Large intestine (tissue), 12 donors: ENCODE measurements at places on chromosomes 7 and 10.

GRCh38 chr7:121945480-121946236 is 72.7 kb downstream of the PTPRZ1 start:
- no peak overlapping the region for H3K27ac ChIP-seq
- H3K36me3 ChIP-seq = no peaks in the 10 kb centered on the region
- no peaks in the 10 kb centered on the region for H3K4me1 ChIP-seq
- no peak for DNase-seq
- no peaks in the 10 kb centered on the region for H3K27me3 ChIP-seq

- H3K27me3 ChIP-seq = no peaks in the 10 kb centered on the region
- no peaks in the 10 kb centered on the region for H3K36me3 ChIP-seq
- H3K4me3 ChIP-seq = no peak overlapping the region
- no peak overlapping the region for H3K27ac ChIP-seq
- no peak for DNase-seq
Observed at GRCh38 chr7:122212754-122213153, 68.7 kb upstream of the AASS start.

DNA sequence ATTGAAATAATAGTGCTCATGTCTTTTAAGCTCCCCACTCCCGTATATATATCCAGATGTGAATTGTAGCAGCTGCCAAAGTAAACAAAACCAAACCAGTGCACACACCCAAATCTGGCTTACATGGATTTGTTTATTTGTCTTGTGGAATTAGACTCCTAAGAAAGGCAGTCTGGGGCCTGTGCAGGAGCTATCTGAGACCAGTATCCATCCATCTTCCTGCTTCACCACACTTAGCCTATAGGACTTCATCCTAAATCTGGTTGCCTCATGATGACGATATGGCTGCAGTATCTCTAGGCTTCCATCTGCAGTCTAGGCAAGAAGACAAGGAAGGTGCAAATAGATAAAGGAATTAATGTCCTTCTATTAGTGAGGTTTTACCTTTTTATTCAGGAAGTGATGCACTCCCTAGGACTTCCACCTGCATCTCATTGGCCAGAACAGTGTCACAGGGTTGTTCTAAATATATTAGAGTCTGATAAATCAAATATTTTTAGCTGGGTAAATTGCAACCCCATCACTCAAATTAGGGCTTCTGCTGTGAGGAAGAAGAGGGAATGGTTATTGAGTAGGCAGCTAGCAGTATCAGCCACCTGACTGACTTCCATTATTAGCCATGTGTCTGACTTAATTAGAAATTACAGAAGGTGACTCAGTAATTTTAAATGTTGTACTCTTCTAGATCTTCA is 6.0 kb downstream of the WIPF3 start:
- H3K4me3 ChIP-seq = no peak overlapping the region
- no peaks in the 10 kb centered on the region for H3K36me3 ChIP-seq
- no peak for DNase-seq
- no peak overlapping the region for H3K27ac ChIP-seq
- peaks cover 14% of the 10 kb centered on the region for H3K4me1 ChIP-seq

DNA sequence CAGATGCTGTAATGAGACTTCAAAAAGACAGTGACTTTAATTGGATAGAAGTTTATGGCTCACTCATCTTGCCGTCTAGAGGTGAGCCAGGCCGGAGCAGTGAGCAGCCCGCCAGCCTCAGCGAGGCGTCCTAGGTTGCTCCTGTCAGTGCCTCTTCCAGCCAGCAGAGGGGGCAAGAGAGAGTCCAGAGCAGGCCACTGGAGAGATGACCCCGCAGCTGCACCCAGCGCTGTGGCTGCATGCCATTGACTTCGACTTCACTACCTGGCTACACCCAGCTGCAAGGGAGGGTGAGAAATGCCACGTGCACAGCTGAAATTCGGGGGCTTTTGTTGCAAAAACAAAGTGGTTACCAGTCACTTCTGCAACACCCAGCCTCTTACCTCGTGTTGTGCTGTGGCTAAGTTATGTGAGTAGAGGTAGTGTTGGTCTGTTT is 26.5 kb downstream of the NUB1 start:
- H3K4me3 ChIP-seq = no peak overlapping the region
- peaks cover 36% of the 10 kb centered on the region for H3K36me3 ChIP-seq
- H3K27ac ChIP-seq = no peak overlapping the region
- peak; percentile 74 for DNase-seq

DNA sequence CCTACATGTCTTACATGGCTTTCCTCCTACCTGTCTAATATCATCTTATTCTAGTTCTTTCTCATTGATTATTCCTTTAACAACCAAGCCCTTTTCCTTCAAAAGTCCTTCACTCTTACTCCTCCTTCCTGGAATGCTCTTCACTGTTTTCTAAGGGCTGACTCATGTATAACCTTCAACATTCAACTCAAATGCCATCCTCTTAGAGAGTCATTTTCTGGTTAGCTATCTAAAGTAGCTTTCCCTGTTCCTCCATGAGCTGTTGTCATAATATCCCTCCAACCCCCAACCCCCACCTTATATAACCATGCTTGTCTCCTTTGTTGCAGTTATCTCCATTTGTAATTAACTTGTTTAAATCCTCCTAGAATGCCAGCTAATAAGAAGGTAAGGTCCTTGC is 286.8 kb downstream of the ADK start:
- H3K27me3 ChIP-seq = no peaks in the 10 kb centered on the region
- no peak for DNase-seq
- H3K27ac ChIP-seq = no peak overlapping the region
- no peak overlapping the region for H3K4me3 ChIP-seq

- no peaks in the 10 kb centered on the region for H3K4me1 ChIP-seq
- no peaks in the 10 kb centered on the region for H3K27me3 ChIP-seq
- H3K27ac ChIP-seq = no peak overlapping the region
- no peak overlapping the region for H3K4me3 ChIP-seq
- peaks cover 2% of the 10 kb centered on the region for H3K36me3 ChIP-seq
- no peak for DNase-seq
Observed at GRCh38 chr10:89625041-89625765, 19.8 kb downstream of the PANK1 start.
